ENCODE measurements at places on chromosomes 2 and 18.

GRCh38 chr2:119109866-119110265, 48.7 kb downstream of the C1QL2 start:
- no peak for DNase-seq

GRCh38 chr2:68750592-68751396, 16.2 kb downstream of the ARHGAP25 start:
- no peak for DNase-seq

- DNase-seq = peak; percentile 44
Measured at GRCh38 chr2:119248311-119248710, 24.7 kb downstream of the STEAP3 start.

DNA sequence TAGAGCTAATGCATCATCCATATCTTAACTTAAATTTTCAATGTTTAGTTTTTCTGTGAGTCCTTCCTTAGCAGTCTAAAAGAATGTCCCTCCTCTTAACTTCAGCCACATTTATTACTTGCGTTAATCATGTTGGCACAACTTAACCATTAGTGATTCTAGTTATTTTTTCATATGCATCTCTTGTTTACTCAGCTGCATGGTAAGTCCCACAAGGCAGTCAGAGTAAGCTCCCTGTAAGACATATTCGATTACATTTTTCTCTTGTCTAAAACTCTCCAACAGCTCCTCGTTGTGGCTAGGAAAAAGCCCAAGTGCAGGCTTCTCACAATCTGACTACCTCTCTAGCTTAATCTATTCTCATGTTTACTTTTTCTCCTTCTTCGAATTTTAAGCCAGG, 2045.3 kb upstream of the PIK3C3 start:
- no peak for DNase-seq

GRCh38 chr2:164560181-164560792, 61.0 kb downstream of the GRB14 start:
- peak; percentile 14 for DNase-seq

GRCh38 chr2:231633241-231633976, 40.7 kb downstream of the TEX44 start:
- DNase-seq = no peak

- DNase-seq = no peak
Measured at GRCh38 chr2:69576880-69577279, 66.7 kb downstream of the AAK1 start.

GRCh38 chr18:63158676-63159291, 160.8 kb downstream of the BCL2 start:
- no peak for DNase-seq

GRCh38 chr2:3316456-3317276, 61.0 kb downstream of the EIPR1 start:
- no peak for DNase-seq

- DNase-seq = no peak
Measured at GRCh38 chr18:70024829-70025228, 77.2 kb upstream of the CD226 start.

- DNase-seq = no peak
Measured at GRCh38 chr2:74525717-74526648, at the start of gene DQX1. TSS of gene DQX1 (minus strand) at chr2:74526231. CDS start at chr2:74525729, 502 bp downstream.

DNA sequence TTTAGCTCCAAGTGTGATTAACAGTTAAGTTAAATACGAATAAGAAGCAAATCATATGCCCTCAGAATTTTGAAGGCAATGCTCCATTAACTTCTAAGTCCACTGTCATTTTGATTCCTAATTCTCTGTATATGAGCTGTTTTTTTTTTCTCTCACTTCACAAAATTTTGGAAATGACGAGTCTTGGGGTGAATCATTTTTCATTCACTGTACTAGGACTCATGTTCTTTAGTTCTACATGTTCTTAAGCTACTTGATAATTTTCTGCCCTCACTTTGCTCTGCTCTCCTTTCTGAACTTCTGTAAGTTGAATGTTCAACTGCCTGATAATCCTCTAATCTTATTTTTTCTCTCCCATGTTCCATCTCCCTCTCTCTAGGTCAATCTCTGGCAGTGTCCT, 141.0 kb downstream of the THADA start:
- DNase-seq = no peak

DNA sequence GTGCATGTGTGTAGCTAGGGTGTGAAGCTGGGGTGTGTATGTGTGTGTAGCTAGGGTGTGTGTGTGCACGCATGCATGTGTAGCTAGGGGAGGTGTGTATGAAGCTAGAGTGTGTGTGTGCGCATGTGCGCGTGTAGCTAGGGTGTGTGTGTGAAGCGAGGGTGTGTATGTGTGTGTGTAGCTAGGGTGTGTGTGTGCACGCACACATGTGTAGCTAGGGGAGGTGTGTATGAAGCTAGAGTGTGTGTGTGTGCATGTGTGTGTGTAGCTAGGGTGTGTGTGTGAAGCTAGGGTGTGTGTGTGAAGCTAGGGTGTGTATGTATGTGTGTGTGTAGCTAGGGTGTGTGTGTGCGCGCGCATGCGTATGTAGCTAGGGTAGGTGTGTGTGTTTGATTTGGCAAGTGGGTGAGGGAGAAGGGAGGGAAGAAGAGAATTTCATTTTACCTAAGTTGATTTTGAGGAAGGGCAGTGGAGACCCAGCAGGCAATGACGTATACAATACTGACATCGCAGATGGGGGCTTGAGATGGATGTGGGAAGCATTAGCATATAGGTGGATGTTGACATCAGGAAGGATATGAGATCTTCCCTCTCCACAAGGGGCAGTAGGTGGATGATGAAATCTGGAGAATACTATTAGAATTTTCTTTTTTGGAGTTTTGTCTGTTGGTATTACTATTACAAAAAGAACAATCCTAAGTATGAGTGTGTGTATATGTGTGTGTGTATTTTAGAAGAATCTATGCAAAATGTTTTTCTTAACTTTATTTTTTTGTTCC, 70.7 kb downstream of the PRELID3A start:
- no peak for DNase-seq

DNA sequence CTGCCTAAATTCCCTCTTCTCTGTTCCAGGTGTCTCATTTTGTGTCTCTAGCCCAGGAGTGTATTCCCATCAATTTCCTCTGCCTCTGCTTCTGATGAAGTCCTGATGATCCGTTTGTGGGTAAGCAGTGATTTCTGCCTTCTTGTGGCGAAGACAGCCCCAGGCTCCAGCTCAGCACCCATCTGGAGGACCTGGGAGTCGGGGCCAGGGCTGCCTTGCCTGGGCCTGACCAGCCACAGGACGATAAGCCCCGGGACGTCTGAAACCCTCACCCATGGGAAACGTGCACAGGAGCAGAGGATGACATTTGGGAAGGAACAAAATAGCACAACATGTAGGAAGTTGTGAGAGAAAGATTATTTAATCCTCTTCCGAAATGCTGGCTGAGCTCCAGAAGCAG, 206.9 kb downstream of the FBXO15 start:
- DNase-seq = no peak

GRCh38 chr2:240797500-240797895, 22.5 kb downstream of the KIF1A start:
- no peak for DNase-seq

- DNase-seq = peak; percentile 92
Measured at GRCh38 chr2:160970052-160970965, 189.9 kb upstream of the TANK start.

GRCh38 chr2:169871994-169872393, 44.7 kb downstream of the UBR3 start:
- DNase-seq = no peak

DNA sequence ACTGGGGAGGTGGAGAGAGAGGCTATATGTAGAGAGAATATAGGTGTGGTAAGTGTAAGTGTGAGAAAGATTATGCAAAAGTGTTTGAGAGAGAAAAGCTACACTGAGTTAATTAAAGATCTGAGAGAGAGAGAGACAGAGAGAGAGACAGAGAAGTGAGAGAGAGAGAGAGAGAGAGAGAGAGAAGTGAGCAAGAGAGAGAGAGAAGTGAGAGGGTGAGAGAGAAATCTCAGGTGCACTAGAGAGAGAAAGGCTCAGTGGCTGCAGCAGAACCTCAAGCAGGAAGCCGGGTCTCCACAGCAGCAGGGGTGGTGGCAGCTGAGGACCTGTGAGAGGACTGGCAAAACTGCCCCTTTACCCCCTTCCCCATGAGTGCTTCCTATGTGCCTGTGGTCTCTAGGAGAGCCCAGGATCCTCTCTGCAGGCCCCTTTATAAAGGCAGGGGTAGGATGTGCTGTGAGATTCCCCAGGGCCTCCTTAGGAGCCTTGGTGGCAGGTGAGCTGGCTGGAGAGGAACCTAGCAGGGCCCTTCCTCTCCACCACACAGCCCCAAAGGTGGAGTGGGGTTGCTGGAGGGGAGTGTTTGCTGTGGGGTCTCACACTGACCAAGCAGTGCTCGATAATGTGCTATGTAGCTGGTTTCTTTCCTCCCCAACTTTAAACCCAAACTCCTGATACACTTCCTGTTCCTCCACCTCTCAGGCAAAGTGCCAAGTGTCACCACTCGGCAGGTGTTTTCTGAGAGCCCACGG, 52.6 kb downstream of the SLC4A5 start:
- no peak for DNase-seq

GRCh38 chr18:49393011-49393410, 67.4 kb downstream of the DYM start:
- no peak for DNase-seq

GRCh38 chr2:7559791-7560190, 642.6 kb downstream of the RNF144A start:
- no peak for DNase-seq

- no peak for DNase-seq
Measured at GRCh38 chr2:12429779-12430406, 286.8 kb upstream of the TRIB2 start.

DNA sequence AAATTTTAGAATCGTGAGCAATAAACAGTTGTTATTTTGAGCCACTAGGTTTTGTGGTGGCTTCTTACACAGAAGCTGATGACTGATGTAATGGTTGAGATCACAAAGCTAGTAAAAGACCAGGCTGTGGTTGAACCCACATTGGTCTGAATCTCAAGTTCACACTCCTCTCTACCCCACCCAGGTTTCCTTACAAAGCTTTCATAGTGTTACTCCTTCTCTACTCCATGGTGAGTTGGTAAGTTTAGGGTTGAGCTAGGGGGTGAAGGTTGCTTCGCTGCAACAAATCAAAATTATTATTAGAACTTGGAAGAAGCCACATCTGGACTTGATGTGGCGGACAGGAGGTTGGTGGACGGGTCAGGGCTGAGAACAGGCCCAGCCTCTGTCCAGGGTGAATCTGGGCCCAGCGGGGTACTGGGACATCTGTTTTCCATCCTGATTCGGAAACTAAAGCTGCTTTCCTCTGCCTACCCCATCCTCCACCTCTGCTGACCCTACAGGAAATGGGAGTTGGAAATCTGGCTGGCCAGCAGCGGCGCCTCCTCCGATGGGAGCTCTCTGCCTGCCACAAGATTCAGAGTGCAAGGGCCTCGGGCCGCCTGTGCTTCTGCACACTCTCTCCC, 86.3 kb downstream of the ZFP36L2 start:
- DNase-seq = no peak

DNA sequence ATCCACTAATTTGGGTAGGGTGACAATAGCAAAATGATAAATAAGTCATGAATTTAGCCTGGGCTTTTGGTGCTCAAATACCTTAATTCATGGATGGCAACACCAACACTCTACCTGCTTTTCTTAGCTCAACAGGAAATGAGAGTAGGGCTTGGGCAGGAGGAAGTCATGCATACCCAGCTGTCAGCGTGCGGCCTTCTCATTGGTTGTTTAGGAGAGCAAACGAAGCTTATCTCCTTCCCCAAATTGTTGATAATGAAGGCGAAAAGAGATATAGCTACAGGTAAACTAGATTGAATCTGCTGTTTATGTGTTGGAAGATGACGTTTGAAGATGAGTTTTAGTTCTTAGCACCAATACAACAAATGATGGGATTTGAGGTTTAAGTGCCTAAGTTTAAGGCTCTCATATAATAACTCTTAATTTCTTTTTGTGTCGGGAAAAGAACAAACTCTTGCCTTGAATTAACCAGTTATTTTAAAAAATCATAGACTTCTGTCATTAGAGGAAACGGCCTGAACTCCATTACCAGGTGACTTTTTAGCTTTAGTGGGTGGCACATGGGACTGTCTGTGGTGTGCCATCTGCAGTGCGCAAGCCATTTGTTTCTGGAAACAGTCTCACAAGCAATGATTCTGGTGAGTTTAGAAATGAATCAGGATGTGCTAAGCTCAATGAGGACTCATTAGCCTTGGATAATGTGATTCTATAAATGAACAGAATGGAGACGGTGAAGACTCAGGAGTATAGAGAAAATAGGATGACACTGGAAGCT, 19.8 kb downstream of the MAP4K4 start:
- no peak for DNase-seq

GRCh38 chr2:206736935-206737334, 18.7 kb upstream of the DYTN start:
- no peak for DNase-seq

GRCh38 chr2:26767894-26768487, 3.9 kb downstream of the SLC35F6 start:
- no peak for DNase-seq

GRCh38 chr2:233051241-233052149, 8.6 kb upstream of the INPP5D start:
- no peak for DNase-seq

GRCh38 chr2:23635442-23636340, 250.7 kb downstream of the KLHL29 start:
- DNase-seq = no peak

DNA sequence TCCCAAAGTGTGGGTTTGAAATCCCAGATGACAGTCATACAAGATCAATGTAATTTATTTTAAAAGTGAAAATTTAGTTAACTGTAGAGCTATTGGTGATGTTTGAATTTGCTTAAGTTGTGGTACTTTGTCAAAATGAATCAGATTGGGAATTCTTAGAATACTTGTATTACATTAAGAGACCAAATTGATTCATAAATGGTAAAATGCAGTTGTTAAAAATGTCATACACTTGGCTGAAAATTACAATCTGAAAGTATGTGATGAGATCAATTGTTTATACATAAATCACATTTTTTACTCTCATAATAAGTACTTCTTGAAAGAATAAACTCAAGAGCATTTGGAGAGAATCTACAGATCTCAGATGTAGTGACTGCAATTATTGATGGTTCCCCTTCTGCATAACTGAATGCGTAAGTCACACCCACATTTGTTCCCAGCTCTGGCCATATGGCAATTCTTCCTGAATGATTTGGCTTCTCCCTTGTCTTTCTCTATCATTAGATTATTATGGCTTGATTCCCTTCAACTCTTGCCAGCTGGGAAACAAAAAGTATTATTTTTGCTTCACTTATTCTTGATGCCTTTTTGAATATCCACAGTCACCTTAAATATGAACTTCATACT, 558.5 kb downstream of the CPS1 start:
- no peak for DNase-seq

DNA sequence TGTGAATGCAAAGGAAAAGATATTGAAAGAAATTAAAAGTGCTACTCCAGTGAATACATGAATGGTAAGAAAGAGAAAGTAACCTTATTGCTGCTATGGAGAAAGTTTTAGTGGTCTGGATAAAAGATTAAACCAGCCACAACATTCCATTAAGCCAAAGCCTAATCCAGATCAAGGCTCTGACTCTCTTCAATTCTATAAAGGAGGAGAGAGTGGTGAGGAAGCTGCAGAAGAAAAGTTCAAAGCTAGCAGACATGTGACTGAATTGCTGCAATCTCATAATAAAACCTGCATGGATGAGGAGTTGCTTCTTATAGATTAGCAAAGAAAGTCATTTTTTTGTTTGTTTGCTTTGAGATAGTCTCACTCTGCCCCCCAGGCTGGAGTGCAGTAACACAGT, 130.2 kb downstream of the DNAH6 start:
- DNase-seq = no peak

- no peak for DNase-seq
Measured at GRCh38 chr2:4588606-4589005, 885.2 kb downstream of the DCDC2C start.

- no peak for DNase-seq
Measured at GRCh38 chr2:120704696-120705095, 31.0 kb upstream of the GLI2 start.

GRCh38 chr18:12479536-12479935, 71.8 kb downstream of the PRELID3A start:
- DNase-seq = no peak
